Brain pericyte (primary cell): ENCODE measurements at places on chromosomes 7 and 10.

DNA sequence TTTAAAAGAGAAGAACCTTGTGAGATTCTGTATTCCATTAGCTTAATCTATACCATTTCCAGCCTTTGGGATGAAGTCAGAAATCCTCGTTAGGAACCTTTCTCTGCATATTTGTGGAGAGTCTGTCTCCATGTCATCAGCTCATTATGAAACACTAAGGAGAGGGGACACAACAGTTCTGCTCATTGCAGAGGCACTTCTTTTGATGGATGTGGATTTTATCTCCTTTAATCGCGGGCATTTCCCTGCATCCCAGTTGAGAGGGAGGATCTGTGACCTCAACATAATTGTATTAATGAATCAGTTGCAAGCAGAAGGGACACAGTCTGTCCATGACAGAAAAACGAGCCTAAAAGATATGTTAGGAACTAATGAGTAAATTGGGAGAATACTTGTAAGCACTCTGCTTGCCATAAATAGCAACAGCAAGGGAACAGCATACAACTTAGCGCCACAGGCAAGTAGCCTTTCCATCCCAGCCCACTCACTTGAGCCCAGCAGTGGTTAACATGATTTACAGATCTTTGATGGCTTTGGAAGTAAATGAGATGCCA lies 37.9 kb downstream of the SORCS1 start:
- no peak for DNase-seq

- DNase-seq: no peak
Observed at GRCh38 chr10:96244354-96244753, 27.0 kb downstream of the BLNK start.

DNA sequence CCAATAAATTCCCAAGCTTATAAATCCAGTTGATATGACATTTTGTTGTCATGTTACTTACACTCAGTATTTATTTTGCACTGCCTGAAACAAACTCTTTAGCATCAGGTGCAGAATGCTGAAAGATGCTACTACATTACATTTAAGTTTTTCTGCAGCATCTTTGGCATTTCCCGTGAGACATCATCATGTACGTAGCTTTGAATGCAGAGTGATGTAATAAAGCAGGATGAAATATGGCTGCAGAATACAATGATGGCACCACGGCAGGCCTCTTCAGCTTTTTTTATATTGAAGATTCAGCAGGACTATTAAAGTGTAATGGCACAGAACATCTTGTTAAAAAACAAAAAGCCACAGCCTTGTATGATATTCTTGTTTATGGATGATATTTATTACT lies 531.8 kb downstream of the NXPH1 start:
- DNase-seq: no peak

GRCh38 chr7:159253657-159254056 lies 109.0 kb upstream of the VIPR2 start:
- no peak for DNase-seq

DNA sequence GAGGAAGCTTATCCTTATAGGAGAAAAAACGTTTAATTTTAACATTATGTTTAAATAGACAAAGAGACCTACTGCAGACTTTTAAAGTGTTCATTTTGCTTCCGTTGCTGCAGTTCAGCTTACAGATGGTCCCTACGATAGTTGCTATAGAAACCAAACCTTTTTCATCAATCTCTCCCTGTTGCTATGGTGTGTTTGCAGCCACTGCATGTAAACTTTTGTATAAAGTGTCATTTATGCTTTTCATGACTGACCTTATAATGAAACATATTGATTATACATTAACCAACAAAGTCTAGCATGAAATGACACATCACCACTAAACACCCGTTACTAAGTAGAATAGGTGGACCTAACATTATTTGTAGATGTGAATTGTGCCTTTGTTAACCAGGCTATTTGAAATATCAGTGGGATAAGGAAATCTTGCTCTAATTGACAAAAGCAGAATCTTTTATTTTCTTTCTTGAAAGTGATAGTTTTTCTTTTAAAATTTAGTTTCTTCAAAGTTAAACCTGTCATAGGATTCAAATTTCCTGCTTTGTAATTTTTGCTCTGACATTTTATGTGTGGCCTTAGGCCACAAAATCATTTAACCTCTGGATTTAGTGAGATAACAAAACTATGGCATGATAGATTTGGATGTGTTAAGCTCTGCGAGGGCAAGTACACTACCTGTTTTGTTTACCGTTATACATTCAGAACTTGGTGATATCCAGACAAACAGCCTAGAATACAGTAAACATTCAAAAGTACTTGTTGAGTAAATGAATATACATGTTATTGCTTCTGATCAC lies 64.0 kb downstream of the CACNB2 start:
- DNase-seq: no peak

- no peak for DNase-seq
Observed at GRCh38 chr7:26280723-26281122, 10.9 kb upstream of the SNX10 start.

- no peak for DNase-seq
Observed at GRCh38 chr7:133851411-133851810, 275.7 kb upstream of the LRGUK start.

- DNase-seq: no peak
Observed at GRCh38 chr10:120962756-120963593, 111.8 kb downstream of the WDR11 start.

GRCh38 chr7:157276731-157277562 lies 59.9 kb upstream of the DNAJB6 start:
- DNase-seq: no peak

DNA sequence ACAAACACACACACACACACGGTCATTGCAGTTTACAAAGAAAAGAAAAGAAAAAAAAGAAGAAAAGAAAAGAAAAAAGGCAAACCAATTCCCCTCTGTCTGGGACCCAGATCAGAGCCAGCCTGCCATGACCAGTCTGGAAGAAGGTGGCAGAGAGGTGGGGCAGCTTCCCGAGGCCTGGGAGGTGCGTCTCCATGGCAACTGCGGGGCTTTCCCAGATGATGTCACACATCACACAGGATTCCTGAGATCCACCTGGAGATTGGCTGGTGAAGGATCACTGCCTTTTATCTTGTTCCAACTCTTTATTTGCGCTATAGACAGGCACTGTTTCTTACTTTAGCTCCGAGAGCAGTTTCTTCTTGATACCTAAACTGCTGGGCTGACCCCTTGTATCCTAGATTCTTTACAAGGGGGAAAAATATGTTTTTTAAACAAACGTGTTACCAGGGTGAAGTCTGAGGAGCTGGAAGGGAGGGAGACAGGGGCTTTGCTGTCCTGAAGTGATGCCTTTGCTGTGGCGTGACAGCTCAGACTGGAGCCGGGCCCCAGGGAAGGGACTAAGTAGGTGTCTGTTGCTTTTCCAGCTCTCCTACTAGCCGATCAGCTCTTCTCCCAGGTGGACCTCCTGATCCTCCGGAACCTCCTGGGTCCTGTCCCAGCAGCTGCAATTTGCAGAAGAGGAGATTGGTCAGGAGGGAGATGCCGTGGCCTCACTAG lies 298.5 kb downstream of the KLF6 start:
- DNase-seq: no peak

GRCh38 chr10:5862360-5862961 lies 27.2 kb downstream of the ANKRD16 start:
- no peak for DNase-seq

DNA sequence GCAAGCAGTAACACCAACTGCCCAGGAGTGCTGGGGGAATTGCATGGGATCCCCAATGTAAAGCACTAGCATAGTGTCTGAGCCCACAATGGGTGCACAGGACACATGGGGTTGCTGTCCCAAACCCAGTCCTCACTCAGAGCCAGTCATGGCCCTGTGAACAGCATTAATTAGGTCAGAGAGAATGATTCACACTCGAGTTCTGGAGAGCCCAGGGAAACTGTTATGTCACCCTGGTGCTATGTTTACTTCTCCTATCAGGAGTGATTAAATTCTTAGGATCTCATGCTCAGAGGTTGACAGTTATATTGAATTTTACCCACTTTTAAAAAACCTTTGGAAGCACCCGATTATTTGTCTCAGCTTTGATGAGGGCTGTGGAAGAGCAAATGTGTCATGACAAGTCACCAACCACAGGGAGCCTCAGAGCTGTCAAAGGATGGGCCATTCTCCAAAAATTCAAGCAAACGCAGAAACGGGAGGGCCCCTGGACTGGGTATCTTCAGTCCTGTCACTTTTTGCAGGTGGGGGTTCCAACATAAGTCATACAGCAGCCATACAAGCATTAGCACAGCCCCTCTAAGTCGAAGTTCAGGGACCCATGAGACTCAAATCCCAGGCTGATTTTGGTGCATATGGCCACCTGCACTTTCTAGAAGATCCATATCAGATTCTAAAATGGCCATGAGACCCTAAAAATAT lies 1.3 kb upstream of the RASSF4 start:
- DNase-seq: no peak

DNA sequence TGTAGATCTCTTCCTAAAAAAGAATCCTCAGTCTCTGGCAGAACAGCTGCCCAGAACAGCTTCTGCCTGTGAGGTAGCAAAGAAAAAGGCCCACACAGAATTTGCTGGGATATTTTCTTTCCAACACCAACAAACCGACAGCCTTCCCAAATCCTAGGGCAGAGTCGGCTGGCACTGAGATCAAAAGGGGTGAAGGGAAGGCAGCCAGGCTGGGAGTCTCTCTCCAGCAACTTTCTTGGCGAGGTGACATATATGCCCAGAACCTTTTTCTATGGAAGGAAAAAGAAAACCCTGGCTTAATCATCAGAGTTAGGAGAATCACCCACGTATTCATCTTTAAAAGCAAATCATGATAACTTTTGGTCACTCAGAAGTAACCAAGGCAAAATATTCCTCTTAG lies 279.6 kb downstream of the DNAJB6 start:
- no peak for DNase-seq

GRCh38 chr10:50421026-50421719 lies 169.9 kb upstream of the ASAH2 start:
- DNase-seq: no peak

DNA sequence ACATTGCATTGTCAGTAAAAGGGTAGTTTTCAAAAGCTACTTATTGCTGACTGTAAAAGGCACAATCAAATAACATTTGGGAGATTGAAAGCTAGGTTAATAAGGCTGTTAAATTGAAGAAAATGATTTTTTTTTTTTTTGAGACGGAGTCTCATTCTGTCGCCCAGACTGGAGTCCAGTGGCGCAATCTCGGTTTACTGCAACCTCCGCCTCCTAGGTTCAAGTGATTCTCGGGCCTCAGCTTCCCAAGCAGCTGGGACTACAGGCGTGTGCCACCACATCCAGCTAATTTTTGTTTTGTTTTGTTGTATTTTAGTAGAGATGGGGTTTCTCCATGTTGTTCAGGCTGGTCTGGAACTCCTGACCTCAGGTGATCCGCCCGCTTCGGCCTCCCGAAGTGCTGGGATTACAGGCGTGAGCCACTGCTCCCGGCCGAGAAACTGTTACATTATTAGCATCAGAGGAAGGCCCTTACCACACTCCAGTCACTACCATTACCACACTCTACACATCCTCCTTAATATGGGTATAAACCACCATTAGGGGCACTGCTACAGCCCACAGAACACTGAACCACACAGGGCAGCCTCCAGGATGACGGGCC lies 1.0 kb downstream of the CYP51A1 start:
- peak; percentile 17 for DNase-seq

- DNase-seq: no peak
Observed at GRCh38 chr10:110221044-110221720, 13.8 kb downstream of the MXI1 start.

GRCh38 chr10:102598243-102598642 lies 46.0 kb upstream of the TRIM8 start:
- DNase-seq: no peak

DNA sequence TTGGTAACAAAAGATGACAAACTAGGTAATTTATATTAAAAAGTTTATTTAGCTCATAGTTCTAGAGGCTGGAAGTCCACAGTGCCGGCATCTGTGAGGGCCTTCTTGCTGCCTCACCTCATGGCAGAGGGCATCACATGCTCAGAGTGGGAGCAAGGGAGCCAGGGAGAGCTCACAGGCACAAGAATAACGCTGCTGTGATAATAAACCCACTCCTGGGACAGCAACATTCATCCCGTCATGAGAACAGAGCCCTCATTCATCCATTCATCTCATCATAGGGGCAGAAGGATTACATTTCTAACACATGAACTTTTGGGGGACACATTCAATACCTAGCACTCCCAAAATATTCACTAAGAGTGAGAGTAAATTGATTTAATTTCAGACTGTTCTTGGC lies 170.6 kb upstream of the AKR1E2 start:
- DNase-seq: no peak

GRCh38 chr10:111709603-111710002 lies 474.0 kb downstream of the GPAM start:
- no peak for DNase-seq

GRCh38 chr10:113007343-113007771 lies 57.3 kb downstream of the TCF7L2 start:
- DNase-seq: no peak

- no peak for DNase-seq
Observed at GRCh38 chr7:94042381-94042780, 38.2 kb upstream of the BET1 start.

- DNase-seq: no peak
Observed at GRCh38 chr10:8498881-8499280, 444.4 kb downstream of the GATA3 start.

DNA sequence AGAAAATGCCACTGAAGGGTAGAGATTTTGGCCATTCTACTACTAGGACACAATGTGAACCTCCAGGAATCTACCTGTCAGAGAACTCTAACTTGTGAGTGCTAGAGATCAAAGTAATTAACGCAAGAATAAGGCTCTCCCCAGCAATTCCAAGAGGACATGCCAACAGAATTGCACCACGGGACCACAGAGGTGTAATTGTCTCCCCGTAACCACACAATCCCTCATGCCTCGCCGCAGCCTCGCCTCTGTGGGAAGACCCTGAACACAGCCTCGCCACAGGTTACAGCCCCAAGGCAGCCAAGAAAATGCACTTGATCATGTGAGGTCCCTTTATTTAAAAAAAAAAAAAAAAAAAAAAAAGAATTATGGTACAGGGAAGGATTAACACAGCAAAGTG lies 29.5 kb downstream of the CDCA7L start:
- no peak for DNase-seq

DNA sequence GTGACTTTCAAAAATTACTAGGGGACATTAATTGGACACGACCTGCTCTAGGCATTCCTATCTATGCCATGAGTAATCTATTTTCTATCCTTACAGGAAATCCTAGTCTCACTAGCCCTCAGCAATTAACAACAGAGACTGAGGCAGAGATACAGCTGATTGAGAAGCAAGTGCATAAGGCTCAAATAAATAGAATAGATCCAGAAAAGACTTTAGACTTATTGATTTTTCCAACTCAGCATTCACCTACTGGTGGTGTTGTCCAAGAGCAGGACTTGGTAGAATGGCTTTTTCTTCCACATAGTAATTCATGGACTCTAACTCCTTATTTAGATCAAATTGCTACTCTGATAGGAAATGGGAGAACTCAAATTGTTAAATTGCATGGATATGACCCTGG lies 148.0 kb downstream of the ZNF33B start:
- DNase-seq: no peak

DNA sequence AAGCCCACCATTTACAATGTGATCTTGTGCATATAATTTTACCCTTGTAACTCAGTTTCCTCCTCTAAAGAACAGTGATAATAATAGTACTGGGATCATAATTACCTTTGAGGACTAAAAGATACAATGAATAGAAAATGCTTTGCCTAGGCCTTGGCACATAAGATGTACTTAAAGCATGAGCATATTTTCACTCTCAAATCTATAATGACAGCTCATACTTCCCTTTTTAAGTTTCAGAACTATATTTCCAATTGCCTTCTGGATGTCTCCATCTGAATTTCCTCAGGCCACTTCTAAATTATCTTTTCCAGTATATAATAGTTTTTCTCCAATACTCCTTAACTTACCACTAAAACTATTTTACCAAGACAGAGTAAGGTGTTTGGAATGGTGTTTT lies 13.3 kb upstream of the ITGB8 start:
- DNase-seq: no peak
